ENCODE measurements at places on chromosomes 1 and 21.

- no peak for DNase-seq
Observed at GRCh38 chr1:25212725-25213124, 19.6 kb downstream of the SYF2 start.

DNA sequence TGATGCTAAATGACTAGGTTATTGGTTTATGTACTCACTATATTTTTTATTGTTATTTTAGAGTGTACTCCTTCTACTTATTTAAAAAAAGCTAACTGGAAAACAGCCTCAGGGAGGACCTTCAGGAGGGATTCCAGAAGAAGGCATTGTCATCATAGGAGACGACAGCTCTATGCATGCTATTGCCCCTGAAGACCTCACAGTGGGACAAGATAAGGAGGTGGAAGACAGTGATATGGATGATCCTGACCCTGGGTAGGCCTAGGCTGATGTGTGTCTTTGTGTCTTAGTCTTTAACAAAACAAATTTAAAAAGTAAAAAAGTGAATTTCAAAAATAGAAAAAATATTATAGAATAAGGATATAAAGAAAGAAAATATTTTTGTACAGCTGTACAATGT lies 155.7 kb upstream of the CD34 start:
- DNase-seq, result no peak

GRCh38 chr1:20426923-20427322 lies 59.1 kb downstream of the CAMK2N1 start:
- no peak for DNase-seq

GRCh38 chr1:245500546-245500945 lies 345.8 kb downstream of the KIF26B start:
- no peak for DNase-seq

GRCh38 chr1:6603238-6603914 lies 707 bp upstream of the KLHL21 start:
- no peak for DNase-seq

DNA sequence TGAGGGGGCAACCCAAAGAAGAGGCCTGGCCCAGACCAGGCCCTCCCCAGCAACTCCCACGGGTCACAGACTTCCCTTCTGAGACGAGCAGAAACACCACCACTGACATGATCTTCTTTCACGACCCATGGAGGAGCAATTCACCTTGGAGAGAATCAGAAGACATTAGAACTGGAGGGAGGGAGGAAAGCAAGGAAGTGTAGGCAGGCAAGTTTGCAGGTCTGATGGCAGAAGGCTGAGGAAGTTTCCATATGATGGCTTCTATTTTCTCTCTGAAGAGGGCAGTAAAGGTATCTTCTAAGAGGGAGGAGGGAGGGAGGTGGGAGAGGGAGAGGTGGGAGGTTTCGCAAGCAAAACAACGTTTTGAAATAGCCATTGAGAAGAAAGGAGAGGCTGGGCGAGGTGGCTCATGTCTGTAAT lies 1.4 kb upstream of the UBXN10 start:
- DNase-seq, result no peak

GRCh38 chr1:74689621-74690363 lies 16.2 kb upstream of the ERICH3 start:
- peak; percentile 18 for DNase-seq

- DNase-seq, result no peak
Observed at GRCh38 chr1:92425617-92426016, 61.1 kb downstream of the GFI1 start.

DNA sequence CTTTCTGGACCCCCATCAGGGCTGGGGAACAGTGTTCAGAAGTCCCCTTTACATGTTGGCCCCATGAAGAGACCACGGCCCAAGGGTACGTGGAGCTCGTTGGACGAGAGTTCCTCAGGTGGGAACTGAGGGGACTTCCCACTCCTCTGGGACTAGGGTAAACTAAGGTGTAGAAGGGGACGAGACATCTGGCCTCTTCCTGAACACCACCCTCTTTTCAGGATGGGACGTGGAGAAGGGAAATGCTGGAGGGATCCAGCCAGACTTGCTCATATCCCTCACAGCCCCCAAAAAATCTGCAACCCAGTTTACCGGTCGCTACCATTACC lies 2.0 kb downstream of the NAXE start:
- no peak for DNase-seq

GRCh38 chr1:52814465-52814864 lies 28.1 kb upstream of the ZYG11A start:
- no peak for DNase-seq

- no peak for DNase-seq
Observed at GRCh38 chr21:36089946-36090345, 20.1 kb downstream of the CBR1 start.

DNA sequence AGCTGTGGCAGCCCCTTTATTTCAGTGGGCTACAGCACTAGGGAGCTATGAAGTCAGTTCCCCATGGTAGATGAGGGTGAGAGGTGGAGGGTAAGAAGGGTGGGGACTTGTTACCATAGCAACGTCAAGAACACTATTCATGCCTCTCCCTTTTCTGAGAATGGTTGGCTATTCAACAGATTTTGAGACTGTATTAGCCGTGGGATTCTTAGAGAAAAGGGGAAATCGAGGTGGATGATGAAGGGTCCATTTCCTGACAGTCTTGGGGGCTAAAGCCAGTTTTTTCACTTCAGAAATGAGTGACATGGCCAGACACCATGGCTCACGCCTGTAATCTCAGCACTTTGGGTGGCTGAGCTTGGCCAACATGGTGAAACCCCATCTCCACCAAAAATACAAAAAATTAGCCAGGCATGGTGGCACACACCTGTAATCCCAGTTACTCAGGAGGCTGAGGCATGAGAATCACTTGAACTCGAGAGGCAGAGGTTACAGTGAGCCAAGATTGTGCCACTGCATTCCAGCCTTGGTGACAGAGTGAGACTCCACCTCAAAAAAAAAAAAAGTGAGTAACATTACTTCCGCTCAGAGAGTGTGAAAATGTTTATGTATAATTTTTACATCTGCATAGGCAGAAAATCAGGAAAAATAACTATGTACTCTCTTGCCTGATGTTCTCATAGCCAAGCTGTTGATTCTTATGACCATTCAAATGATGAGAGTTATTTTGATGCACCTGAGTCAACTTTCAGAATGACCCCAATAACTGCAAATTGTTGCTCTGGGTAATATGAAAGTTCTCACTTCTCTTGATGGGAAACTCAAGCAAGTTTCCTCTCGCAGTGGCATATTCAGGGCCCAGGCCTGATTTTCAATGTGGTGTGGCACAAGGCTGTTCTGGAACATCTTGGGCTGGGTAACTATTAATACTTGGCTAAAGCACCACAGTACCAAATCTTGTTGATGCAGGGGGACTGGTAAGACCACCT lies 23.2 kb upstream of the RGSL1 start:
- DNase-seq, result no peak

GRCh38 chr21:45313015-45313414 lies 25.3 kb upstream of the POFUT2 start:
- DNase-seq, result no peak

Measured in NCI-H1417 treated with DMSO at 0.1 percent for 48 hours (cell line).